AG04449 (cell line): ENCODE measurements at places on chromosomes 6 and 20.

DNA sequence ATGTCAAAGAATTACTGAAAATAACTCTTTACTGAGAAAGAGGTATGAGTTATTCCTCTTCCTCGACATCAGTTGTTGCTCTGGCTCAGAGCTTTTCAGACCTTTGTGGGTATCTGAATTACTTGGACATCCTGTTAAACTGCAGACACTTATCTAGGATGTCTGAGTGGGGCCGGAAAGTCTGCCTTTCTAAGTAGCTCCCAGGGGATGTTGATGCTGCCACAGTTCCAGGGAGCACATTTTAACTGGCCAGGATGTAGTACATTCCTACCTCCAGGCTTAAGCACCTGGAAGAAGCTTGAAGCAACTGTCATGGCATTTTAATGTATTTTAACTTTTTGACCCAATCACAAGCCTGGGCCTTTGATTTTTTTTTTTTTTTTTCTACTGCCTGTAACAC lies 265.8 kb upstream of the PLCB4 start:
- no peak for DNase-seq

GRCh38 chr6:147922799-147923198 lies 414.3 kb downstream of the SAMD5 start:
- no peak for DNase-seq

- no peak for DNase-seq
Measured at GRCh38 chr6:121951123-121951522, 448.3 kb upstream of the HSF2 start.

GRCh38 chr6:107304421-107305025 lies 154.8 kb downstream of the PDSS2 start:
- DNase-seq = no peak

DNA sequence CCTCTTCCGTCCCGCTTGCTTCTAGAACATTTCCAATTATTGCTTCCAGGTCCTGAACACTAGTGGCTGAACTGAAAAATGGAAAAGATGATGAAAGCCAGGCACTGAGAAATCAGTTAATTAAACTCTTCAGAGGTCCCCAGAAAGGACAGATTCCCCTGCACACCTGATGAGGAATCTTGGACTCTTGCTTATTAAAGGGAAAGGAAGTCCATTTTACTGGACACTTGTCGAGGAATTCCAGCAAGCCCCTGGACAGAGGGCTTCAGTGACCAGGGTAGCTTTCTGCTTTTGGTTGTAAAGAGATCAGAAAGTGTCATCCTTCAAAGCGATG lies 47.8 kb upstream of the CDYL start:
- DNase-seq = no peak

DNA sequence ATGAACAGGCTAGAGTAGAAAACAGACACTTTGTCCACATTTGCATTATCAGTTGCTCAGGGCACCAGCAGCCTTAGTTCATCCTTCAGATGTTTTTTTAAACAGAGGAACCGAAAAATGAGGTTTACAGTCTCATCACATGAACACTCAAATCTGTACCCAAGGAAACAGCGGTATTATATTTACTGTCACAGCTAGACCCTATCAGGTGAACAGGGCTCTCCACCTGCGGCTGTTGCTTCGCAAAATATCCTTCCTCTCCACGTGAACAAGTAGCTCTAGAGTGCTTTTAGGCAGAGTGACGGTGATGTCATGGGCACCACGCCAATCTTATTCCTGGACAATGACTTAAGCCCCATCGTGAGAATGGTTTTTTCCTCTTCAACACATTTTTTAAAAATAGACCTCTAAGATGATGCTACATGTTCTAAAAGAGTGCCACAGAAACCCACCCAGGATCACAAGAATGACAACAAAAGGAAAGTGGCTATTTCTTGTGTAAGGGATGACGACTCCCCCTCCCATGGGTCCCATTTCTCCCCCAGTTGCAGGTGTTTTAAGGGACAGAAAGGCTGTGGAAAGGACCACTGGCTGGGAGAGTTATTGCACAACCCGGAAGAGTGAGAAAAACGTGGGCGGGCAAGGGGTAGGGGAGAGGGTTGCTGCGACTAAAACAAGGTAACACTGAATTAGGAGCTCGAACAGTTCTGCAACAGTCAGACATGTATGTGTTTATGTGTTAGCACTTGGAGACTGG lies 77.7 kb downstream of the EFHC1 start:
- DNase-seq = no peak

GRCh38 chr6:44133003-44133931 lies 5.9 kb downstream of the TMEM63B start:
- no peak for DNase-seq

- DNase-seq = no peak
Measured at GRCh38 chr20:14291502-14291901, 45.9 kb downstream of the FLRT3 start.

GRCh38 chr6:6315660-6316059 lies 4.8 kb downstream of the F13A1 start:
- no peak for DNase-seq

GRCh38 chr20:19809505-19809904 lies 51.4 kb downstream of the RIN2 start:
- no peak for DNase-seq

- DNase-seq = no peak
Measured at GRCh38 chr6:140480852-140481251, 1106.4 kb upstream of the CITED2 start.

DNA sequence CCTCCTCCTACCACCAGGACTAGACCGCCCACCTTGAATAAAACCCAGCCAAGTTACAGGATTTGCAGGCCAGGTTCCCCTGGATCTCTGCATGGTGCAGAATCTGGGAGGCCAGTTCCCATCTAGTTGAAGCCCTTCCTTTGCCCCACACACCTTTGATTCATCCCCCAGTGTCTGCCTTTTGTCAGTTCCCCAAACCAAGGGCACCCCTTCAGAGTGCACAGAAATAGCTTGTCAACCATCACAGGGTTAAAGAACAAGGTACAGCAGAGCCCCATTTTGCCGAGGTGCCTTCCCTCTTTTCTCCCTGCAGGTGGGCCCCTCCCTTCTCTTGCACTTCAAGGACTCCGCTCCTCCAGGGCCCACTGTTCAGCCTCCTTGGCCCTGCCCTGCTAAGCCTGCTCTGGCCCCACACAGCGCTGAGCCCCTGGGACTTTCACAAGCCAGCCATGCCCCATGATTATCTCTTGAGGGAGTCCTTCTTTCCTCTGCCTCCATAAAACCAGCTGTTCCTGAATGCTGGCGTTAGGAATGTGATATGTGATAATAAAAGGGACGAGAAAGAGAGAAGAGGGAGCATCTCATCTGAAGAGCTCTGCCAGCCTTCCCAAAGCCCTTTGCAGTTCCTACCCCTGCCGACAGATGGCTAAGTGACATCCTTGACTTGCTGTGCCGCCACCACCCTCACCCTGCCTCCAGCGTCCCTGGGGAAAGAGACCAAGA lies 280.3 kb downstream of the CDC5L start:
- no peak for DNase-seq

DNA sequence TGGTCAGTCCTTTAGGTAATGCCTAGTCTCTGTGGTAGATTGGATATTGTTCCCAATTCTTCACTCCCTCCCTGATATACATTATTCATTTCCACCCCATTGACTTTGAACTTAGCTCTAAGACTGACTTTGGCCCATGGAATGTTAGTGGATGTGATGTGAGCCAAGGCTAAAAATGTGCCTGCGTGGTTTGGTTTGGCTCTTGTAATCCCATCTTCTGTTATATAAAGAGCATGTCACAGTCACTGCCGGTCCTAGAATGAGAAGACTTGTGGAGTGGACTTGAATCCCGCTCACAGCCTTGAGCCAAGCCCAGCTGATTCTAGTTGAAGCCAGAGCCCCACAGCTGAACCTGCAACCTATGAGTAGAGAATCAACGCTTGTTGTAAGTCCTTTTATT lies 23.6 kb upstream of the DNAAF9 start:
- DNase-seq = no peak

- no peak for DNase-seq
Measured at GRCh38 chr6:123276546-123276980, 280.5 kb downstream of the CLVS2 start.

GRCh38 chr20:30815577-30816181 lies 441.8 kb upstream of the DEFB115 start:
- no peak for DNase-seq

DNA sequence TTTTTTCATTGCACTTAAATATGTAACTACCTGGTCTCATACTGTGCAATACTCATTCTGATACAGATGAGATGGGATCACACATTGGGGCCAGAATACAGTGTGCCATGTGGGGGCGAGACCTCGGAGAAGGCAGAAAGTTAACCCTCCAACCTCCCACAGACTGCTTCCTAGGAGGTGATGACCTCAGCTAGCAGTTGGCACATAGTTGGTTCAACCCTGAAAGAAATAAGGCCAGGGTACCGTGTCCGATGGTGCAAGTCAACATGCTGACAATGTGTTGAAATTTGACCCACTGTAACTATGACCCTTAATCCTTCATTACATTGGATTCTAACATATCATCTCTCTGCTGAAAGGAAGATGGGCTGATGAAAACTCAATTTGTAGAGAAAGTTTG lies 61.9 kb downstream of the GJA10 start:
- no peak for DNase-seq

DNA sequence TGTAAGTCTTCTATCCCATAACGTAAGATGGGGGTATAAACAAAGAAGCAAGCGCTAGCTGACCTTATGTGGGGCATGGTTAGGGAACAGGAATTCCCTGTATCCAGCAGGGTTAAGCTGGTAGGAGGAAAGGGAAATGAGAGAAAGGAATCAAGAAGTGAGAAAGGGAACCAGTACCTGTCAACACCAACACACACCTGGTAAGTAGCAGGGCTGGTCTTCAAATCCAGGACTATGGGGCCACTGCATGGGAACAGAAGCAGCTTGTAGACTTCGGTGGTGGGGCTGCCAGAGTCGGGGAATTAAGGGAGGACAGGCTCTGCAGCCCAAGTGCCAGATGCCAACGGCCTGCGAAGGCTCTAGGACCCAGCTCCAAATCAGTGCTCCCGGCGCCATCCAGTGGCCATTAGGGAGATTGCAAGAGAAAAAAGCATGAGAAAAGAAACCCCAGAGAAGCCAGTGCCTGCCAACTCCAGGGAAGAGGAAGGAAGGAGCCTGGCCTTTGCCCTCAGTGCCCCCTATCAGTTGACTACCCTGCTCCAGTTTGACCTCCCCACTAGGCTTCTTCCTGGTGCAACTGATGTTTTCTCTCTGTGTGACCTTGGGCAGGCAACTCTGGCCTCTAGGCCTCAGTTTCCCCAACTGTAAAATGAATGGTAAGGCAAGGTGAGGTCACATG lies 15.8 kb upstream of the RBPJL start:
- DNase-seq = no peak

- no peak for DNase-seq
Measured at GRCh38 chr6:140985679-140986275, 1146.9 kb upstream of the GJE1 start.

GRCh38 chr20:50260479-50261221 lies 70.0 kb downstream of the CEBPB start:
- no peak for DNase-seq

DNA sequence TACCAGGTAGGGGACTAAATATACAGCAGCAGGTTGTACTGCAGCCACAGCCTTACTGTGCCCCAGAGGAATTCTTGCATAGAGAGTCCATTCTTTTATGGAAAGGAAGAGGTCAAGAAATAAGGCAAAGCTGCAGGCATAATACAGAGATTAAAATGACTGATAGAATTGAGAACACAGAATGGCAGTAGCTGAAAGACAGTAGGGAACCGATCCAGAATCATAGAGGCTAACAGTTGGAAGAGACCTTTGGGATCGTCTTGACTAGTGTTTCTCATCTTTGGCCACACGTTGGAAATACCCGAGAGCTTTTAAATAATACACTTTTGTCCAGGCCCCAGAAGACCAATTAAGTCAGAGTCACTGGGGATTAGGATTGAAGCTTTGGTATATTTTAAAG lies 492.6 kb upstream of the SOX4 start:
- DNase-seq = no peak

- no peak for DNase-seq
Measured at GRCh38 chr6:1912731-1913130, 303.0 kb downstream of the FOXC1 start.

GRCh38 chr20:47348539-47349142 lies 7.9 kb downstream of the ZMYND8 start:
- no peak for DNase-seq

DNA sequence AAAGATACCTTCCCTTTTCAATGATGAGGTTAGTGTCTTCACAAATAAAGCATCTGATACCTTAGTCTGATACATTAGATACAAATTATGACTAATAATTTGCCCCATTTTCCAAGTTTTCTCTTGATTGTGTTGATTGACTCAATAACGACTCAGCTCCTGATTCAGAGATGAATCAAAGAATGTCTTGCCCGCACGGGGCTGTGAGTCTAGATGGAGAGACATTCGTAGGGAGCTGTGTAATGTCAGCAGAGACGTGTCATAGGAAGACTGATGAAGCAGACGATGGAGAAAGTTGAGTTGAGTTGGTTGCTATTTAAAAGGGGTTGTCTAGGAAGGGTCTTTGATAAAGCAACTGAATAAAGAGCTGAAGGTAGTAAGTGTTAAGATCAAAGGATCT lies 78.2 kb downstream of the TSHZ2 start:
- no peak for DNase-seq

- no peak for DNase-seq
Measured at GRCh38 chr6:45614488-45615285, 237.0 kb upstream of the SUPT3H start.
